ENCODE measurements at places on chromosomes 11 and 22.

DNA sequence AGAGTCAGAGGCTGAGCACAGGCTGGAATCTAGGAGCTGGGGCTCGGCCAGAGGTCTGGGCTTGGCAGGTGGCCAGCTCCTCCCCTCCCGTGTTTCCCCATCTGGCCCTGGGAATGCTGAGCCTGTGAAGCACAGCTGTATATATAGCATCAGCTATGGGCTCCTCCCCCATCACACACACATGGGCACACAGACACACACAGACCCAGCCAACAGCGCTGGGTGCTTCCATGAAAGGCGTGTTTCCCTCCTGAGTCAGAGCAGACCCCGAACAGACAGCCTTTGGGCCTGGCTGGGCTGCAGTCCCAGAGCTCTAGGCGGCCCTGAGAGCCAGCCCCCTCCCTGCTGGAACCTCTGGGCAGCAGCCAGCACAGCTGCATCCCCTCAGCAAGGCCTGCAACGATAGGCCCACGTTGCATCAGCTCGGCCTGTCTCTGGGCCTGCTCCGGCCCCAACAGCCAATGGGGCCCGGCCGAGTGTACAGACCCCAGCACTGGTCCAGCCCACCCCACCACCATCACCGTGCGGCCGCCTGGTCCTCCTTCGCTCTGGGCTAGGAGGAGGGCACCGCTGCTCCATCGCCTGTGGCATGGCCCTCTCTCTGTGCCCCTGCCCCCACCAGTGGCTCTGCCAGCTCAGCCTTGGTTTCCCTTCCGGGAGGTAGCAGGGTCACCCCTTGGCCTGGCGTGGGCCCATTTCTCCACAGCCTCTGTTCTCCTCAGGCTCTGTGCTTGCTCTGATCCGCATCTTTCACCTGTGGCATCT lies 7.6 kb upstream of the SERPINH1 start:
- DNase-seq: no peak

DNA sequence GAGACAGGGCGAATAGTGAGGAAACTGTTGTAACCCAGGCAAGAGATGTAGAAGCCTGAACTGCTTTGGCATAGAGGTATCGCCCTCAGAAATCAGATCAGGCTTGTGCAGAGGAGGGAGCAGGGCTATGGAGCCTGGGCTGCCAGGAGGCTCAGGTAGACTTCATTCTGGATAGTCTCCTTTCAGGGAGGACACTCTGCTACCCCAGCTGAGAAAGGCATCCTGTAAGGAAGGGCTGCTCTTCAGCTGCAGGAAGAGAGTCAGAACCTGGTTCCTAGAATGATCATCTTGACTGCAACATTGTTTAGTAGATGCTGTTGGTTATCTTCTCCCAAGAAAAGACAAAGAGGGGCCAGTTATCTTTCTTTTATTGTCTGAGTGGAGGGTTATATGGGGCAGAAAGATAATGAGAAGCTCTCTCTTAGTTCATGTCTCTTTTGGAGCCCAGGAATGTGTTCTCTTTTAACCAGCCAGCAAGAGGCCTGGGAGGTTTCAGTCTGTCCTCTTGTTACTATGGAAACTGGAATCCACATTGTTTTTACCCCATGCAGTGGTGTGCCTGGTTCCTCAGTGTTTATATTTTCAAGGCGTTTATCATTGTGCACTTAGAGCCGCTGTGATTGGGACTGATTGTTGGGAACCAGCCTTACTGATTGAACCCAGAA lies 95.7 kb downstream of the STIM1 start:
- no peak for DNase-seq

DNA sequence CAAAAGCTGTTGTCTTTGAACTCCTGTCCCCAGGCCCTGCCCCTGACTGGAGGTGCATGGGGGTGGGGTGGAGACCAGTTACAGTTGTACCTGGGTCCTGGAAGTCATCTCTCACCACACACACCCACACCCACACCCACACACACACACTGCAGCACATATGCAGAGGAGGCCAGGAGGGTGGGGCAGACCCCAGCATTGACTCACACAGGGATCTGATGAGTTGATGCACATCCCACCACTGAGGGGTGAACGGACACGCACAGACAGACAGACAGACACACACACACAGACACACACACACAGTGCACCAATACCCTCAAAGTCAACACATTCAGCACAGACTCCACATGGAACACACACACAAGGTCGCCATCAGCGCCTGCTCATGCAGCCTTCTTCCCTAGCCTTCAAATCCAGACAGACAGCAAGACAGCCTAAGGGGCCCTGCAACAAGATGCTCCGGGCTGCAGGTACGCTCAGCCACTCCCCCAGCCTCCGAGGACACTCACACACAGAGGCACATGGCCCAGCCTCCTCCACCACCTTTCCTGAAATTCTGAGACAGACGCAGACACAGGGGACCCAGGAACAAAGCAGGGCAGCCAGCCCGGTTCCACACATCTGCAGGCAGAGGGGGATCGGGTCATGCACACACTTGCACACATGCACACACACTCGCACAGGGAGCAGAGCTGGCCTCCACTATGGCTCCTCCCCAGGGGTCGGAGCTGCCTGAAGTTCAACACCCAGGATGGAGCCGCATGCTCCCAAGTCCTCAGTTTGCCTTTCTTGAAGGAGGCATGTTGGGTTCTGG lies 26.5 kb downstream of the SYT7 start:
- DNase-seq: no peak

DNA sequence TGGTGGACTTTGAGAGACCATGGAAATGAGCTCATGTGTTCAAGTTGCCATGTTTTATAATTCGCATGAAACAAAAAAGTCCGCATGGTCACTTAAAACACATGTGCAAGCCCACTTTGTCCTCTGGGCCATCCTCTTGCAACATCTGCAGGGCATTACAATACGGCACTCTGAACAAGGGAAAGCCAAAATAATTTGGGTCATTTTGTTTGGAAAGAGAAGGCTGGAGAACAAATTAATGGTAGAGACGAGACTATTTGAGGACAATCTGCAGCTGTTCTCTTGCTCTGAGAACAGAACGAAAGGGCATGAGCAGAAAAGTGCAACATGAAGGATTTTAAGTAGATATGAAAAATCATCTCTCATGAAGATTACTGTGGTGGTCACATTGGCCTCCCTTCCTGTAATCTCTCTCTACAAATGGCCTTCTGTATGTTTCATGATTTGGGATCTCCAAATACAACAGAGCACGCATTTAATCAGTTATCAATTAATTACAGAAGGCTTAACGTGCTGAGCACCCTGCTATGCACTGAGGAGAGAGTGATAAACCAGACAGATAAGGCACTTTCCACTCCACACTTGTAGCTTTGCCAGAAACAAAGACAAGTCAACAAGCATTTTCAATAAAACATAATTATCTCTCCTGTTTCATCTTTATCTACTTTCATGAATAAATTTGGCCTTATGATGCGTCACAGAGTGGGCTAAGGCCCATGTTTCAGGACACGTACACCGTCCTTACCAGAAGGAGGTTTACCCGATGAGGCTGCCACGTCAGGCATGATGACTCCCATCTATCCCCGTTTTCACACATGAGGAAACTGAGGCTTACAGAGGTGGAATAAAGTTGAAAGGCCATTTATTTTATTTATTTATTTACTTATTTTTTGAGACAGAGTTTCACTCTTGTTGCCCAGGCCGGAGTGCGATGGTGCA lies 384.1 kb downstream of the LARGE1 start:
- DNase-seq: no peak

DNA sequence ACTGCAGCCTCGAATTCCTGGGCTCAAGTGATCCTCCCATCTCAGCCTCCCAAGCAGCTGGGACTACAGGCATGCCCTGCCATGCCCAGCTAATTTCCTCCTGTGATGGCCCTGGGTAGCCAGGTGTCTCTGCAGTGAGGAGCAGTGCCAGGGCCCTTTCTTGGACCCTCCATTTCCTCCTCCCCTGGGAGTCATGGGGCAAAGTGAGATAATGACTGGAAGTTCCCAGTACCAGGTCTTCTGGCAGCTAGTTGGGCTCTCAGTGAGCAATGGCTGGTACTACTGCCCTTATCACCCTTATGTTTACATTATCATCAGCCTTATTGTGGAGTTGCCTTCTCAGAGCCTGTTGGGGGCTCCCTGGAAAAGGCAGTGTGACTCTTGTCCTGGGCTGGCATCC lies 17.6 kb downstream of the DAGLA start:
- DNase-seq: no peak

DNA sequence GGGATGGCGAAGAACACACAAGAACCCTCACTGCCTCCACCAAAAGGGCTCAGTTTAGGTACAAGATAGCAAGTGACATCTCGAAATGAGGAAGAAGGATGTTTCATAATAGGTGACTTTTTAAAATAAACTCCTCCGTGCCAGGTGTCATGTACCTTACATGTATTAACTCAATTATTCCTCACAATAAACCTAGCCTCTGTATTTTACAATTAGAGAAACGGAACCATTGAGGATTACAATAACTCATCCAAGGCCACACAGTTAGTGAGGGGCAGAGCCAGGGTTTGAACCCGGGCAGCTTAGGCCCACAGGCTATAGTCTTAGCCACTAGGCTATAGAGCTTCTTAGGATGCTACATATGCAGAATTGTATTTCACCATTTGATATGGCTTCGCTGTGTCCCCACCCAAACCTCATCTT lies 965 bp upstream of the PAMR1 start:
- DNase-seq: no peak

DNA sequence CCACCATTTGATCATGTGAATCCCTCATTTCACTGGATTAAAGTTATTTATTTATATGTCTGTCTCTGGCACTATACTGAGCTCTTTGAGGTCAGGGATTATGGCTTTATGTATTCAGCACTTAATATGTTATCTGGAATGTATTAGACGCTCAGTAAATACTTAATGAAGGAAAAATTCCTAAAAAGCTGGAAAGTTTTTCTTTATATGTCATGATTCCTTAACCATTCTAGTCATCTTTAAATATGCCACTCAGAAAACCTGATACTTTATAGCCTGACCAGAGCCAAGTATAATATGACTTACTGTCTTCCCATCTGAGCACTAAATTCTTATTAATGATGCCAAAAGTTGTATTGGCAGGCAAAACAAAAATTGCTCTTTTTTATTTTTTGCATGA lies 27.1 kb downstream of the RNF169 start:
- DNase-seq: no peak

GRCh38 chr11:34773826-34774225 lies 142.4 kb downstream of the APIP start:
- DNase-seq: no peak

- DNase-seq: no peak
Measured at GRCh38 chr22:46484861-46485595, 52.4 kb downstream of the CELSR1 start.

- DNase-seq: no peak
Measured at GRCh38 chr11:123429336-123429735, 733 bp upstream of the GRAMD1B start.

- DNase-seq: no peak
Measured at GRCh38 chr22:38872831-38873248, 824 bp upstream of the CBX6 start.

GRCh38 chr11:11569936-11570491 lies 51.8 kb downstream of the GALNT18 start:
- no peak for DNase-seq

DNA sequence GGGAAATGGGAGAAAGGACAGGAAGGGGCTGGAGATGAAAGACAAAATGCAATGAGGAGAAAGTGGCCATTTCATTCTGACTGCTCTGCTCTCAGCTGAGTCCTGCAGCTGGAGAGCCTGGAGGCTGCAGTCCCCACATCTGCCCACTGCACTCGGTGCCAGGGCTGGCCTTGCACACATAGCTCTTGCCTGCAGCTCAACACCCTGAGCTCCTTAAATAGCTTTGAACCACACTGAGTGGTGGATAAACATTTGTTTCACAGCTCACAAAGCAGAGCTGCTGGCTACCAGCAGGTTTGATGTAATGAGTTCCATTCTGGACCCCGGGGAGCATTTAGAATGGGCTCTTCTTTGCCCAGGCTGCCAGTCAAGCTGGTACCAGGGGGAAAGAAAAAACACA lies 426.1 kb upstream of the CADM1 start:
- DNase-seq: no peak

GRCh38 chr22:32917577-32918354 lies 116.3 kb downstream of the TIMP3 start:
- no peak for DNase-seq

DNA sequence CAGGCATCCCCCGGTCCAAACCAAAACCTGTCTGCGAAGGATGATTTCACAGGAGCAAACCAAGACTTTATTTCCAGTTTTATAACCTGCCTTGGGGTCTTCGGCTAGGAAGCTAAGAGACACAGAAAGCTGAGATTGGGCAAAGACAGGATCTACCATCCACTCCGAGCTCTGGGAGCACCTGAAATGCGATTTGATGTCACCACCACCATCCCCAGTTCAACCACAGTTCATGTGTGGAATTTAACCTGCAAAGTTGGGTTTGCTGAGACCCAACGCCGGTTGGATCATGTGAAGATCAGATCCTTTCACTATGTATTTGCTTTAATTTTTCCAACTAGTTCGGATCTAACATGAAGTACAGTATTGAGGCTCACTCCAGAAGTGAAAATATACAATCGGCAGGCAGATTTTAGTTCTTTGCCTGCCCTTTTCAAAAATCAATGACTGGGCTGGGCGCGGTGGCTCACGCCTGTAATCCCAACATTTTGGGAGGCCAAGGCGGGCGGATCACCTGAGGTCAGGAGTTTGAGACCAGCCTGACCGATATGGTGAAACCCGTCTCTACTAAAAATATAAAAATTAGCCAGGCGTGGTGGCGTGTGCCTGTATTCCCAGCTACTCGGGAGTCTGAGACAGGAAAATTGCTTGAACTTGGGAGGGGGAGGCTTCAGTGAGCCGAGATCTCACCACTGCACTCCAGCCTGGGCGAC lies 1.4 kb upstream of the C11orf24 start:
- DNase-seq: no peak

- DNase-seq: no peak
Measured at GRCh38 chr11:20197881-20198280, 37.6 kb upstream of the DBX1 start.

DNA sequence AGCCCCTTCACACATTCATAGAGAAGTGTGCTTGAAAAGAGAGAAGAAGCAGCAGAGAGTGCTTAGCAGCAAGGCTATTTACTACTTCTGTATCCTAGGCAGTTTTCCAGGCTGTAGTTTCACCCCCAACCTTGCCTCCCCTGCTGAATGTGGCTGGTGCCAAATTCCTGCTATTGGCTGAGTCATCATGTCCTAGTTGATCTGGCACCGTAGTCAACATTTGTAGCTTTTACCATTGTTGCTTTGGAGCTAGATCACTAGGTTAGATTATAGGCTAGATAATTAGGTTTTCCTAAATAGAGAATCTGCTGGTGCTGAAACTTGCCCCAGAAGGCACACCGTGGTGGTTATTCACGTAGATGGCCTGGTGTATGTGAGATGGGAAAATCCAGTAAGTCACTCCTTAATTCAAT lies 32.7 kb downstream of the ARHGAP42 start:
- no peak for DNase-seq

GRCh38 chr22:41043722-41044121 lies 48.7 kb upstream of the EP300 start:
- DNase-seq: no peak

- no peak for DNase-seq
Measured at GRCh38 chr11:28715726-28716125, 607.5 kb downstream of the METTL15 start.

- DNase-seq: no peak
Measured at GRCh38 chr11:89275966-89276365, 98.3 kb downstream of the TYR start.

- no peak for DNase-seq
Measured at GRCh38 chr11:92198268-92198667, 26.4 kb upstream of the FAT3 start.

GRCh38 chr22:47324435-47324990 lies 562.1 kb downstream of the TBC1D22A start:
- DNase-seq: no peak

All from GM12891 (cell line).